ENCODE measurements at places on chromosomes 16 and 17. TPM values are rescaled to one million over a fixed set of nuclear protein-coding genes. Genes with fewer than 3 reads are reported as not detected.

- no peak for DNase-seq
Observed at GRCh38 chr17:37833237-37833859, 88.5 kb upstream of the HNF1B start.

The KRT20 gene
- not detected for total RNA-seq

DNA sequence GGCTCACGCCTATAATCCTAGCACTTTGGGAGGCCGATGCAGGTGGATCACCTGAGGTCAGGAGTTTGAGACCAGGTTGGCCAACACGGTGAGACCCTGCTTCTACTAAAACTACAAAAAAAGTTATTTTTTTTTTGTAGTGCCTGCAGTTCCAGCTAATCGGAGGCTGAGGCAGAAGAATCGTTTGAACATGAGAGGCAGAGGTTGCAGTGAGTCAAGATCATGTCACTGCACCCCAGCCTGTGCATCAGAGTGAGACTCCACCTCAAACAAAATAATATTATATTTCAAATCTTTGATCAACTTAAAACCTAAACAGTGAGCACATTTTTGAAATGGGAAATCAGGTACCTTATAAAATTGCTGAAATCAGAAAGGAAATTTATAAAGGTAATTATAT lies 36.5 kb downstream of the NCOR1 start:
- no peak for DNase-seq

- DNase-seq: no peak
Observed at GRCh38 chr17:50944902-50945720, 79.0 kb upstream of the TOB1 start.

The RPS2 gene
- total RNA-seq: 1,832 TPM

- peak; percentile 46 for DNase-seq
Observed at GRCh38 chr17:80586846-80587228, 42.2 kb downstream of the RPTOR start.

DNA sequence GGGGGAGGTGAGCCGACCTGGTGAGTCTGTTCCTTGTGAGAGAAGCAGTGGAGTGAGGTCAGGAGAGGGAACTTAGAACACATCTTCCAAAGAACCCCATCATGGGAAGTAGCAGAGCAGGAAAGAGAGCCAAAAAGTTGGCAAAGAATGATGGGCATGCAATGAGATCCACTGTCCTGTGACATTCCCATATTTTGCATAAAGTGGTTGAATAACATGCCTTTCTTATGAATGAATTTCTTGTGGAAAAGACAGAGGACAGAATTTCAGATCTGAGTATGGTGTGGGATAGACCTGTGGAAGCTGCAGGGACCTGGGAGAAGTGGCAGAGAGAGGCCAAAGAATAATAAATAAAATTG lies 41.3 kb downstream of the TMEM100 start:
- DNase-seq: no peak

- DNase-seq: no peak
Observed at GRCh38 chr16:4691666-4692412, 1.5 kb upstream of the NUDT16L1 start.

DNA sequence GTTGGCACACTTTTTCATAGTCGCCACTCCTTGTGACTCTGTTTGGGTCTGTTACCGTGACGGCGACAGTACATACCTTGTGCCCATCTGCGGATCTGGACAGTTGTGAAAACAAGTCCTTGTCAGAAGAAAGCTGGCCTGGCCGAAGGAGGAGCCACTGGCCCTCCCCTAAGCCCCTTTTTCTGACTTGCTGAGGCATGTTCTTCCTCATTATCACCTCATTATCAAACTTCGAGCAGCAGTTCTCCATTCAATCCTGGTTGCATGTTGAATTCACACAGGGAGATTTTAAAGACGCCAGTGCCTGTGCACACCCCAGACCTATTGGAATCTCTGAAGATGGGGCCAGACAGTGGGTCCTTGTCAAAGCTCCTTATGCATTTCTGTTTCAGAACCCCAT lies 61.1 kb downstream of the CYLD start:
- peak; percentile 79 for DNase-seq

The OSBPL7 gene
- total RNA-seq: 20.3 TPM

- no peak for DNase-seq
Observed at GRCh38 chr17:62588109-62588508, 39.4 kb upstream of the MRC2 start.

- DNase-seq: no peak
Observed at GRCh38 chr17:36705283-36705795, 104.0 kb downstream of the MRM1 start.

Measured in left lung (tissue), 14 donors.